Esophagus squamous epithelium (tissue), 5 donors: ENCODE measurements at places on chromosomes 2 and 18.

DNA sequence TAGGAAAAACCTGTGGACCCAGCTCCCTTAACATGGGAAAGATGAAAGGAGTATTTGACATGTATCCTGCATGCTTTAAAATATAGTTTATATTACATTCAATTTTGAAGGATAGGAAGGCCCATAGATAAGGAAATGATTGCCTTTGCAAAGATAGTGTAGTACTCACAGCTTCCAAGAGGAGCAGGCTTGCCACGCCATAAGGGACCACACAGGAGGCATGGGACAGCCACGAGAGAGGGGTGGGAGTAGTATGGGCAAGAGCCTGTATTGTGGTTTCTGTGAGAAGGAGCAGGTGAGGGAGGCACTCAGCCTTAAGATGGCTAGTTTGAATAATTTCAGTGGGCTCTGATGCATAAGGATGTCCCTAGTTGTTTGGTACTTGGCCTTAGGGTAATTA, 740.3 kb downstream of the SATB2 start:
- no peak for DNase-seq

DNA sequence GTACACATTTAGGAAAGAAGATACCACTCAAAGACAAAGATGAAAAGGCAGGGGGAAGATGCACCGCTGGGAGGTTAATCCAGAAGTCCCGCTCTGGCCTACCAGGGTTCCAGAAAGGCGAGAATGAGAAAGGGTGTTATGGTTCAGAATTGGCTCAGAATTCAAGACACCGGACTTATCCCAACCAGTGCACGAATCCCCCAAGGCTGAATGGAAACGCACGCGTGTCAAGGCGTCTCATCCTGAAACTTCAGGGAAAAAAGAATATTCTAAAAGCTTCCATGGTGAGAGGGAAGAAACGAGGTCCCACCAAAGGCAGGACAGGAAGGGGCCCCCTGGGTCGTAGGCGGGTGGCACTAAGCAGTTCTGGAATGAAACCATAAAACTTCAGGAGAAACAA, 71.9 kb downstream of the SLC66A2 start:
- no peak for DNase-seq

GRCh38 chr2:21804151-21804550, 680.4 kb downstream of the TDRD15 start:
- no peak for DNase-seq

DNA sequence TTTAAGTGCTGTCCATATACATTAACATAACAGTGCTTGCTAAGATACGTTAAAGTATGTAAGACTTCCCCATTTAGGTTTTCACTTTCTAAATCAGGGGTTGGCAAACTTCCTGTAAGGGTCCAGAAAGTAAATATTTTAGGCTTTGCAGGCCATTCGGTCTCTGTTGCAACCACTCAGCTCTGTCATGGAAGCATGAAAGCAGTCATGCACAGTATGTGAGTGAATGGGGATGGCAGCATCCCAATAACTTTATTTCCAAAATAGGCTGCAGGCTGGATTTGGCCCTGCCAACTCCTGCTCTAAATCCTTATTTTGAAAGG, 128.7 kb downstream of the PLA2R1 start:
- DNase-seq: no peak

- DNase-seq: no peak
These were observed 37.2 kb downstream of the THUMPD2 start for GRCh38 chr2:39741871-39742270.

DNA sequence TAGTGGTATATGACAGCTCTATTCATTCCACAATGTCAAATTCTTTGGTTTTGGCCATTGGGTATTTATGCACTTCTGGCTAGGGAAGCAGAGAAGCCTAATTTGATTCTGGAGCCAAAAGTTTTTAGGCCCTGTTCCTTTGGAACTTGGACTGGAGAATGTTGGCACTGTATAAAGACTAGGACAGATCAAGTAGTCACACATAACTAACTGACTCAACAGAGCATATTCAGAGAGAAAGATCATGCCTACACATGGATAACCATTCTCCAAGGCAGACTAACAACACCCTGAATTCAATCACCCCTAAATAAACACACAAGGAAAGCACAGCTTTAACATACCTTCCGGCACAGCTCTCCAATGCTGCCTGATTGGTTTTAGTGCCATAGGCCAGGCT, 62.9 kb downstream of the ARHGAP15 start:
- no peak for DNase-seq

DNA sequence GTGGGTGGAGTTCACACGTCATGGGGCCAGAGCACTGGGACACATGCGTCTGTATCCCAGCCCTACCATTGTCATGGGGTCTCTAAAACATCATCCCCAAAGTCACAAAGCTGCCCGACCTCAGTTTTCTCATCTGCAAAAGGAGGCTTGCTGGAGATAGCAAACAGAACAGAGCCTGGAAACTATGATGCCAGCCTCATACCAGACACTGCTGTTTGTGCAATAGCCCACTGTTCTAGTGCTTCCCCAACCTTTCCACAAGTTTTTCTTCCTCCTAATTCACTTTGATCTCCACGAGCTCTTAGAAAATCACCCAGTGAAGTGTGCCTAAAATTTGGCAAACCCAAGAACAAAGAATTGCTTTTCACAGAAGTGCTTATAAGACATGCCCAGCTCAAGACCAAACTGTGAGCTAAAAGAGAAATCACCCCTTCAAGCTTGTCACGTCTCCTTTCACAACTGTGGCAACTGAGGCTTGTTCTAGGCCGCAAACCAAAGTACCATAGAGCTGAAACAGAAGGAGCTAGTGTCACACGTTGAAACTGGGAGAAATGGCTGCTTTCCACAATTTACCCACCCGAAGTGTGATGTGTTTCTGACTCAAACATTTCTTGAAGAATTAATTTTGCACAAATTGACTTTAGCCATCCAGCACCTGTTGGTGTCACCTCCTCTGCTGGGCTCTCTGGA, 162.7 kb upstream of the ID2 start:
- no peak for DNase-seq

- DNase-seq: no peak
These were observed 32.7 kb upstream of the MAP4K3 start for GRCh38 chr2:39469807-39470206.

- no peak for DNase-seq
These were observed 130.3 kb downstream of the ARHGAP28 start for GRCh38 chr18:6859676-6860422.
